ENCODE measurements at places on chromosomes 12 and 14.

DNA sequence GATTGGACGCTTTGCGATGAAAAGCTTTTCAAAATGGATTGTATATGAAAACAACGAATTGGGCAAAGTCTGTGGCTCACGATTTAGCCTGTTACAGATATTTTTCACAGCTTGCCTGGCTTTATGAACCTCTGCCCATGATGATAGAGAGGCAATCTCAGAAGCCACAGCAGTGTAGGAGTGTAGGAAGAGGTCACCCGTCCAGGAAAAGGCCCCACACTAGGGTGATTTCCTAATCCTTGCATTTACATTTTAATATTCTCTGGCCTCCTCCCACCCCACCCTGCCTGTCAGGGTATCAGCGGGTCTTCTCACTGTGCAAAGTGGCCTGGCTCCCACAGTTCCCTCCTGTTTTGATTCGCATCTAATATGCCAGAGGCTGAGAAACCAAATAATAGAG, 81.8 kb upstream of the FOXN3 start:
- no peak for DNase-seq

DNA sequence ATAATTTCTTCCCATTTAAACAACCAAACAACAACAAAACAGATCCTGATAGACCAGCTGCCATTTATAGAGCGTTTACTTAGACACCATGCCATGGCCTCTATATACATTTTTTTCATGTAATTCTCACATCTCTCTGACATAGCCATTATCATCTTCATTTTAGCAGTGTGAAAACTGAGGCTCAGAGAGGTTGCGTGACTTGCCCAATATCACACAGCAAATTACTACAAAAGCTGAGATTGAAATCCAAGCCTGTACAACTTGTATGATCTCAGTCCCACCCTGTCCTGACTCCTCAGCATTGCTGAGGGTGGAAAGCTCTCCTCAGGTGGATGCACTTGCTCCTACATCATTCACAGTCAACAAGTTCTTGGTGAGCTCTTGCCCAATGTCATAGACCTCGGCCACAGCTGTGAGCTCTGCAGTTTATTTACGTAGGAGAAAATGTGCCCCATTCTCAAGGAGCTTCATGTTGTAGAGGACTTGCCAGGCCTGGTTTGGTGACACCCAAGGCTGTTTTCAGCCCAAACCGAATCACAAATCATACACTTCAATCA, 55.5 kb downstream of the CRACR2A start:
- no peak for DNase-seq

GRCh38 chr12:122870867-122871664, 24.9 kb downstream of the VPS37B start:
- no peak for DNase-seq

DNA sequence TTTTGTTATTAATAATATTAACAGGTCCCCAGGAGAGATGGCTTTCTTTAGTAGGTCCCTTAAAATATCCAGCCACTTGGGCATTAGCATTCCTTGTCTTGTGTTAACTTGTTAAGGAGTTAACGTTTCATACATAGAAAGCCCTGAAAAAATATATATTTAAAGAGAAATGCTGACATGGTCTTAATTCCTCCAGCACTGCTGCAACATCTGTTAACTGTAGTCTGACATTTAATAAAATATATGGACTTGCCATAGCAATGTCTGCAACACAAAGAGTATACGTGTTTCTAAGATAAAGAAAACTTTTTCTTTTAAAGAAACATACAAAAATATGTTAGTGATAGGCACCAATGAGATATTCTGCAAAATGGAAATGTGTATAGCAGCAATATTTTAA, 10.0 kb downstream of the SLC38A4 start:
- DNase-seq: no peak

DNA sequence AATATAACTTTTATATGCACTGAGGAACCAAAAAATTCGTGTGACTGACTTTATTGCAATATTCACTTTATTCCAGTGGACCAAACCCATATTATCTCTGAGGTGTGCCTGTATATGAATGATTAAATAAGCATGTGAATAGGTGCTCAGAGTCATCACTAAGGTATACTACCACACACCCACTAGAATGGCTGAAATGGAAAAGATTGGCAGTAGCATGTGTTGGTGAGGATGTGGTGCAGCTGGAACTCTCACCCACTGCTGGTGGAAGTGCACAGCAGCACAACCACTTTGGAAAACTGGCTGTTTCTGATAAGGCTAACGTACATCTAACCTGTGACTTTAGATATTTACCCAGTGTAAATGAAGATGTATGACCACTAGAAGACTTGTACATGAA, 36.8 kb downstream of the GOLGA5 start:
- no peak for DNase-seq

- peak; percentile 47 for DNase-seq
Measured at GRCh38 chr14:61102549-61103466, 121.8 kb downstream of the SLC38A6 start.
